ENCODE measurements at places on chromosomes 2 and 18.

GRCh38 chr2:224401641-224402342 lies at the start of gene FAM124B:
Gene FAM124B, minus strand, starts transcription at chr2:224402107. Its CDS starts 339 bp downstream, at chr2:224401768.
- DNase-seq = no peak

- no peak for DNase-seq
Measured at GRCh38 chr2:131724019-131724418, 196.3 kb downstream of the CCDC74A start.

- no peak for DNase-seq
Measured at GRCh38 chr18:25050605-25051004, 301.4 kb downstream of the ZNF521 start.

DNA sequence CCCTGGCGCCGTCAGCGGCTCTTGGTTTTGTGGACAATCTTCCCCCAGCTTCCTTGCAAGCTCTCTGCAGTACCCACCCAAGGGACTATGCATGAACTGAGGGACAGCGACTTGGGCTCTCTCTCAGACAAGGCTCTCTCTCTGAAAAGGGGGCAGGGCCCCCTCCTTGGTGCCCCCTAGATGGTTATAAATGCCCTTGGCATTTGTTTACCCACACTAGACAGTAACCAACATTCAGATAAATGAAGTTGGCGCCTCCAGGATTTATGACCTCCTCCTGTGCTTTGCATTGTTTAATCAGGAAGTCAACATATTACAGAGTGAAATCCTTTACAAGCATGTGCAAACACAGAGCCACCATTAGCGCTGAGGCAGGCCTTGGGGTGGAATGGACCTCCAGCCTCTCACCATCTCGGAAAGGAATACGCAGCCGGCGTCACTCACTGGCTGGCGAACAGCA lies 547.4 kb upstream of the ID2 start:
- DNase-seq = no peak

- no peak for DNase-seq
Measured at GRCh38 chr2:59756150-59756549, 797.3 kb downstream of the BCL11A start.

- DNase-seq = no peak
Measured at GRCh38 chr2:33437297-33437696, 39.2 kb upstream of the RASGRP3 start.

GRCh38 chr2:219772103-219772635 lies 144.7 kb downstream of the SLC4A3 start:
- DNase-seq = no peak

GRCh38 chr2:84319581-84319980 lies 139.5 kb downstream of the SUCLG1 start:
- no peak for DNase-seq

- DNase-seq = no peak
Measured at GRCh38 chr2:23546913-23547312, 161.9 kb downstream of the KLHL29 start.

GRCh38 chr2:32310577-32310976 lies 32.9 kb downstream of the YIPF4 start:
- no peak for DNase-seq

- DNase-seq = no peak
Measured at GRCh38 chr2:192122141-192122540, 72.6 kb downstream of the TMEFF2 start.

DNA sequence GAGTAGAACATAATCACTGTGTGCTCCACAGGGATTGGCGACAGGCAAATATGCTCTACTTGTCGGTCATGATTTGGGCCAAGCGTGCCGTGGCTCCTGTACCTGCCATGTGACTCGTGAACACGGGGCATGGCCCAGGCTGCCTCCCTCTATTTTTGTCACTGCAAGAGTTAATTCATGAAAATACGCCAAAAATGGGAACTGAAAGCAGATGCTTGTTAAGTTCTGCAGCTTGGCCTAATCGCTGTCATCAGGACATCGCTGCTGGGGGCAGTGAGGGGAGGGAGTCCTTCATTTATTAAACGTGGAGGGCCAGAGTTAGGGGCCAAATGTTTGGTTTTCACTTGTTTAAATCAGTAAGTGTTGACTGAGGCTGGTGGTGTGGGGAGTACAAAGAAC lies 177.8 kb downstream of the BCL2 start:
- DNase-seq = no peak

DNA sequence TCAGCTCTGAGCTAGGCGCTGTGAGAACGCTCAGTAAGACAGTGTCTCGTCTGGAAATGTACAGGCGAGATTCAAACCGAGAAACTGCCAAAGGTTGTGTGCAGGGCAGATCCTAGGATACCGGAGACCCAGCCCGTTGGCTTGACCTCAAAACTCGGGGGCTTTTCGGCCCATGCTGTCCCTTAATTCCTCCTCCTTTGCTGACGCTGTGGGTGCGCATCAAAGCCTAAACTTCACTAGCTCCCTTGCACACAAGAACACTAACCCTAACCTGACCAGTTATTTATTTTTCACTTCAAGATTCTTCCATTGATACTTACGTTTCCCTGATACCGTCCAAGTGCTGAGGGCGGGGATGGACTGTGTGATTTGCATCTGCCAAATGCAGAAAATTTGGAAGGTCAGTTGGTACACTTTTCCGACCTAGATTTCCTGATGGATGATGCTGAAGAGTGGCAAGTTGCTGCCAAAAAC lies 1.0 kb upstream of the AAK1 start:
- no peak for DNase-seq

GRCh38 chr2:168160897-168161296 lies 86.5 kb downstream of the STK39 start:
- no peak for DNase-seq

DNA sequence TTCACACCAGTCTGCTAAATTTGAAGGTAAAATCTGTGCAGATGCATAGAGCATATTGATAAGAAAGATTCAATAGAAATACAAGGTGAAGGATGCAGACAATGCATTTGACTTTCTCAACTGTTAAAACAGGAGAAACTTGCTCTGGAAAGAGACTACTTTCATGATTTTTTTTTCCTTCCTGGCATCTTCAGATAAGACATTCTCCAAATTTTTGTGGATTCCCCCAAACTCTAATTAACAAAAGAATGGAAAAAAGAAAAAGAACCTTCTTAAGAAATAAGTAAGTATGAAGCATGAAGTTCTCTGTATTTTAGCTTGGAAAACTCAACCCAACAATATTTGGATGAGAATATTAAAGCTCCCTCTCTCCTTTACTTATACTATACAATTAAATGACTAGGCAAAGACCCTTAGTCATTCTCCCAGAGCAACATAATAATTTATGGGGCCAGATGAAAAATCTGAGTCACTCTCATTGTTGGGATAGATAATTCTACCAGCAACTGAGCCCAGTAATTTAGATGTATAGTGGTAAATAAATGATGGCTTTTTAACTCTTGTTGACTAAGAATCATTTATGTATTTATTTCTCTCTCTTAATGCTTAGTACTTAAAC lies 298.7 kb upstream of the COL3A1 start:
- DNase-seq = no peak

- DNase-seq = no peak
Measured at GRCh38 chr2:160288324-160288723, 88.3 kb upstream of the ITGB6 start.

DNA sequence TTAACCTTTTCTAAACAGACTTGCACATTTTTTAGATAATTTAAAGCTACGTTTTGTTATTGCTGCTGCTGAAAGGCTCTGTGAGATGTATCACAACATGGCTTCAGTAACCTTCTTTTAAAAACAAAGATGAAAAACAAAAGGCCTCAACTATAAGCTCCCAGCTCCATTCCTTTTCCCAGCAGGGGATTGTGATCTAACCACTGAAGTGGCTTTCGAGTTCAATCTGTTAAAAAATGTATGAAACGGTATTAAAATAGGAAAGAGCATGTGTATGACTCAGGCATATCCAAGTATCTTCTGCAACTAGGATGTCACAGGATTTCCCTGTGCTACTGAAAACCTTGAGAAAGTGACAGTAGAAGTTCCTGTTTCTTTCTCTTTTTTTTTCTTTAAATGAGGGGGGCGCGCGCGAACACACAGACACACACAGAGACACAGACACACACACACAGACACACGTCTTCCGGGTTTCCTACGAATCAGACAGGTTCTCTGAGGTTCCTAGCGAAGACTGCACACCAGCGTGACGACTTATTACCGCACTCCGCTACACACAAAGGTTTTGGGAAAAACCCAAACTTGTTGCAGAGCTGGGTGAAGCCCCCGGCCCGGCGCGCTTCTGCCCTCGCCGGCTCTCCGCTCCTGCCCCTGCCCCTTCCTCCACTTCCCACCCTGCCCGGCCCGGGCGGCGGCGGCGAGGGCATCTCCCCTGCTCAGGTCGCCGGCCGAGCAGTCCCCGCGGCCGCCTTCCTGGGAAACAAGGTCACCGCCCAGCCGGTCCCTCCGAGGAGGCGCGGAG lies 86.8 kb downstream of the RBMS1 start:
- peak; percentile 37 for DNase-seq

DNA sequence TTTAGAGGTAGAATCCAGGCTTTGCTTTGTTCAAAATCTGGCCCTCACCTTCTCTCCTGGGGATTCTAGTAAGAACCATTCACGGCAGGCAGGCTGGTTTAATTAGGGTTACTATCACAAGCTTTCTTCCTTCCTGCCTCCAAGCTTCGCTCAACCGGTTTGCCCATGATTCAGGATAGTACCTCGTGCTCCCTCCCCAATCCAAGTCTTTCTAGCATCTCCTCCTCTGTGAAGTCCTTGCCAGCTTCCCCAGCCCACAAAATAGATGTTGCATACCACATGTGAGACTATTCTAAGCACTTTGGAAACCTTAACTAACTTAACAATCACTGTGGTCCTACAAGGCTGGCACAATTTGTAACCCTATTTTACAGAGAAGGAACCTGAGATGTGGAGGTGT lies 135.1 kb downstream of the SOCS6 start:
- DNase-seq = no peak

DNA sequence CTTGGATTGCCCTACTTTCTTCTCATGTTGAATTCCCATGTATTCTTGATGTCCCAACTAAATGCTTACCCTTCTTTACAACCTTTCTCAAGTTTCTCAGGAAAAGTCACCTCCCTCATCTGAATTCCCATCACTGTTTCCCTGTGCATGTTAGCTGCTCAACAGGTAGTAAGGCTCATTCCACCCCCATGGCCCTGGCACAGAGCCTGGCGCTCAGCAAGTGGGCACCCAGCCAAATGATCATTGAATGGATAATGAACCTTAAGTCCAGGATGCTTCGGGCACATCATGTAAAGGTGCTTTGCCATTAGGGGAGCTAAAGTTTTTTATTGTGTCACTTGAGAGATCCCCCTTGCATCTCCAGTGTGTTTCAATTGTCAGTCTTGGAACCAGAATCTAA lies 124.0 kb downstream of the PKP4 start:
- DNase-seq = no peak

GRCh38 chr2:235146206-235146605 lies 194.4 kb downstream of the SH3BP4 start:
- no peak for DNase-seq

DNA sequence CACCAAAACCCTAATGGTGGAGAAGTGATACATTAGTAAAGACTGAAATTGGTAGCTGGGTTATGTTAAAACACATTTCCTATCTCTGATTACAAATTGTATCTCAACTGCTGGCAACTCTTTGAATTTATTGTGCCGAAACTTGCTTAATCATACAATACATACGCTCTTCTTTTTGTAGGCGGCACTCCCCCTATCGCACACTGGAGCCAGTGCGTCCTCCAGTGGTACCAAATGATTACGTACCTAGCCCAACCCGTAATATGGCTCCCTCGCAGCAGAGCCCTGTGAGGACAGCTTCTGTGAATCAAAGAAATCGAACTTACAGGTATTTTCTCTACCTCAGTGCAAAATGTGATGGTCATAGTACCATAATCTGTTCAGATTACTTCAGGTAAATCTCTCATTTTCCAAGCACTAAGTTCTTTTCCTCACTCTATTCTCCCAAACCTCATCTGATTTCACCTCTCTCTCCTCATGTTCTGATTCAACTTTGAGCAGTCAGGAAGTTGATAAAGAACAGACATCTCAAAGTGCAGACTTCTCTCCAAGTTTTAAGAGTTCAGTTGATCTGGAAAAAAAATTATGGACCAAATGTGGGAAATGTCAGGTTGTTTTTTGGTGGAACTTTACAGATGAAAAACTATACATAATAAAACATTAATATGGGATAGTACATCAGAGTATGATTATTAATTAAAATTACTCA lies 66.5 kb downstream of the ABI2 start:
- no peak for DNase-seq

DNA sequence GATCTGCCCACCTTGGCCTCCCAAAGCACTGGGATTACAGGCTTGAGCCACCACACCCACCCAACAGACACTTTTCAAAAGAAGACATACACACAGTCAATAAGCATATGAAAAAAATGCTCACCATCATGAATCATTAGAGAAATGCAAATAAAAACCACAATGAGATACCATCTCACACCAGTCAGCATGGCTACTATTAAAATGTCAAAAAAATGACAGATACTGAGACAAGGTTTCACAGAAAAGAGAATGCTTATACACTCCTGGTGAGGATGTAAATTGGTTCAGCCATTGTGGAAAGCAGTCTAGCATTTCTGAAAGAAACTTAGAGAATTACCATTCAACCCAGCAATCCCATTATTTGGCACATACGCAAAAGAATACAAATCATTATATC lies 1947.2 kb downstream of the SUCLG1 start:
- no peak for DNase-seq

DNA sequence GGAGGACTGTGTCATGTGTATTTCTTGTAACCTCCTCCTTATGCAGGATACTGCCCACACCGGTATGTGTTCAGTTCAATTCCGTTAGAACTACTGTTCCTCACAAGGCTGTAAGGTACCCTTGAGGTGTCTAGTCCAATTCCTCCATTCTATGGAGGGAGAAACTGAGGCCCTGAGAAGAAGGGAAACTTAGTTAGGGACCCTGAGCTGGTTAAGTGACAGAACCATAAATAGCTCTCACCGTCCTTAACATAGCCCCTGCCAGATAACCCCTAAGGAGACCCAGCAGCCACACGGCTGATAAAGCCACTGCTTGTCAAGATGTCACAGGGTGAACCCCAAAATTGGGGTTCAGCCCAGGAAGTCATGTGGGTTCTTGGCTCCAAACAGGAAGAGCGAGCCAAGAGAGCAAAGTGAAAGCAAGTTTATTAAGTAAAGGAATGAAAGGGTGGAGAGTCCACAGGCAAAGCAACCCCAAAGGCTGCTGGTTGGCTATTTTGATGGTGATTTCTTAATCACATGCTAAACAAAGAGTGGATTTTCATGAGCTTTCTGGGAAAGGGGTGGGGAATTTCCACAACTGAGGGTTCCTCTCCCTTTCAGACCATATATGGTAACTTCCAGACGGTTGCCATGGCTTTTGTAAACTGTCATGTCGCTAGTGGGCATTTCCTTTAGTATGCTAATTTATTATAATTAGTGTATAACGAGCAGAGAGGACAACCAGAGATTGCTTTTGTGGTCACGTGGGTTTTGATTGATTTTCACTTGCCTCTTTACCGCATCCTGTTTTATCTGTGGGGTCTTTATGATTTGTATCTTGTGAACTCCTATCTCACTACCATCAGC lies 83.4 kb upstream of the RTN4 start:
- no peak for DNase-seq

DNA sequence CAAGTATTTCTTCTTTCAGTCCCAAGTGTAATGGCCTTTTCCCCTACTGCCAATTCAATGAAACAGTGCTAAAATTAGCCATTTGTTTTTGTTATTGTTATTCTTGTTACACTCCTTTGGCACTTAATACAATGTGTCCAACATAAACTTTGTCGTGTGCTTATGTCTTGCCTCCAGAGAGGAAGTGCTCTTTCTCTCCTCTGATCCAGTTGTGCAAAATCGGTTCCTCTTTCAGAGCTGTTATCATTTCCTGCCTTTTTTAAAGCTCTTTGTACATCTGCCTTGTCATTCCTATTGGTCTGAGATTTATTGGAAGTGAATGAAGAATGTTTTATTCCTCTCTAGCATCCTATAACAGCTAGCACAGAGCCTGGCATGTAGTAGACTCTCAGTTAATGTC lies 623.2 kb upstream of the ID2 start:
- DNase-seq = no peak

All from esophagus squamous epithelium (tissue), 5 donors.